ENCODE measurements at places on chromosomes 4 and X. TPM values are rescaled to one million over a fixed set of nuclear protein-coding genes. Genes with fewer than 3 reads are reported as not detected.

The CDKL2 gene
- 0.49 TPM for total RNA-seq

The USP46 gene
- total RNA-seq = 11.2 TPM

The PTCHD1 gene
- total RNA-seq = not detected

The ASB9 gene
- total RNA-seq = 0.39 TPM

The PHKA1 gene
- total RNA-seq = 1.8 TPM

The IL1RAPL1 gene
- not detected for total RNA-seq

The CD38 gene
- total RNA-seq = 213 TPM

The C1QTNF7 gene
- total RNA-seq = not detected

The GPRIN3 gene
- 69.5 TPM for total RNA-seq

The PRSS12 gene
- total RNA-seq = not detected

The MGAT4D gene
- total RNA-seq = not detected

The GCNA gene
- total RNA-seq = 5.7 TPM

The NLGN4X gene
- not detected for total RNA-seq

The FTSJ1 gene
- 66.3 TPM for total RNA-seq

The HDX gene
- 3.7 TPM for total RNA-seq

The CLDN22 gene
- total RNA-seq = not detected

The TCEANC gene
- 10.7 TPM for total RNA-seq

The SUPT20HL1 gene
- total RNA-seq = not detected

The COL25A1 gene
- total RNA-seq = not detected

The PCDH10 gene
- not detected for total RNA-seq

The TMEM192 gene
- 4.3 TPM for total RNA-seq

The ATOH1 gene
- total RNA-seq = not detected

The SEL1L3 gene
- total RNA-seq = 57.7 TPM

The TMEM156 gene
- 43.3 TPM for total RNA-seq

The EGF gene
- total RNA-seq = not detected

The MAGEB10 gene
- total RNA-seq = not detected

The MGST2 gene
- total RNA-seq = 28.8 TPM

The PSMD10 gene
- total RNA-seq = 32.1 TPM

The STK32B gene
- not detected for total RNA-seq

The ARX gene
- not detected for total RNA-seq

The COL4A5 gene
- total RNA-seq = not detected
